ENCODE measurements at places on chromosomes 4 and X. TPM values are rescaled to one million over a fixed set of nuclear protein-coding genes. Genes with fewer than 3 reads are reported as not detected.

DNA sequence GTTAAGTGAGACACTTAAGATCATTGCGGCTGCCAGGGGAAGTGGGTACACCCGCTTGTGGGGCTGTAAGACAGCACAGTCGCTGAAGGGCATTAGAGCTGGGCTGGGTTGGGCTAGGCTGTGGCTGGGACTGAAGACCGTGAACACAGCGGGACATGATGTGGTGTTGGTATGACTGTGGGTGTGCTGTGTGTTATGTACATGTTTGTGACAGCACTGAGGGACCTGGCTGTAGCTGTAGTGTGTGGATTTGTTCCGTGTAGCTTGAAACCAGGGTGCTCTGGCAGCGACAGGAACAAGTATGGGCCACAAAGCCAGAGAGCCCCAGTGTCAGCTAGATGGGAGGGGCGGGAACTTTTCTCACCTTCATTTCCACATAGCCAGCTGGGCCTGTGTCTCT lies 82.1 kb downstream of the NHSL2 start:
- H3K36me3 ChIP-seq: no peaks in the 10 kb centered on the region
- H3K27ac ChIP-seq: no peak overlapping the region
- no peak for DNase-seq
- peaks cover 47% of the 10 kb centered on the region for H3K27me3 ChIP-seq
- no peaks in the 10 kb centered on the region for H3K4me1 ChIP-seq

DNA sequence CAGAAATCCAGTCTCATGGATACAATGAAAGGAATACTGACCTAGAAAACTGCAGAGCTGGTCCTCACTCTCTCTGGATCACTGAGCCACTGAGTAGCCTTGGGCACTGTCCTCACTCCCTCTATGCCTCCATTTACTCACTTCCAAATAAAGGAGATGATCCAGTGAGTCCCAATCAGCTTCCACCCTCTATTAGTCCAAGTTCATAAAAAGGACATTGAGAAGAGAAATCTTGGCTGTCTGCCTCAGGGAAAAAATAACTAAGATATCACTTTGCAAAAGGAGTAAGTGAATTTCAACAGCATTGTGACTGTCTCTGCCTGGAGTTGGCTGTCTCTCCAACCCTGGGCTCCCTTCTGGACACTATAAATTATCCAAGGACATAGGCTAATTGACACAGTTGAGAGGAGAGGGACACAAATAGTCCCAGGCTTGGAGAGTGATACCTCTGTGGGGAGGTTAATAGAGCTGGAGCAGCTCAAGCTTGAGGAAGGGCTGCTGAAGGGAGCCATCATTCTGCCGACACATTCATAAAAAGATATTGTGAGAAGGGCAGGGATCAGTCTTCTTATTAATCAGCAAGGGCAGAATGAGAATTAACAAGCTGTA lies 572.3 kb downstream of the RAB28 start:
- H3K36me3 ChIP-seq: no peaks in the 10 kb centered on the region
- H3K4me1 ChIP-seq: no peaks in the 10 kb centered on the region
- H3K4me3 ChIP-seq: no peak overlapping the region
- no peaks in the 10 kb centered on the region for H3K27me3 ChIP-seq
- DNase-seq: no peak

DNA sequence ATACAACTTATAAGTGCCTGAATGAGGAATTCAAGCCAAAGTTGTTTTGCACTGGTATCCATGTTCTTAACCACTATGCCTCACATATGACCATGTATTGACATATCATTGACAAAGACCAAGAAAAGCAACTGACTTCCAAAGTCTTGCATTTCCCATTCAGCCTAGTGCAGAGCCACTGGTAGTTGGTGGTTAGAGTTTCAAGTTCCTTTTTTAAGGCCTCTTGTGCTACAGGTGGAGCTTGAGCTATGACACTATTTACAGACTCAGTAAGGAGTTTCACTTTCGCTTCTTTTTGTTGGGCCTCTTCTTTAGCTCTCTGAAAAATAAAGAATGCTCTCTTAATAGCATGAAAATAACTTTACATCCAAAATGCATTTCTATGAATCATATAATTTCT lies 763.0 kb downstream of the DMD start:
- H3K4me3 ChIP-seq: no peak overlapping the region
- H3K36me3 ChIP-seq: no peaks in the 10 kb centered on the region
- no peaks in the 10 kb centered on the region for H3K4me1 ChIP-seq
- no peak for DNase-seq

GRCh38 chr4:10688022-10688421 lies 3.5 kb upstream of the CLNK start:
- no peaks in the 10 kb centered on the region for H3K27me3 ChIP-seq
- no peak overlapping the region for H3K27ac ChIP-seq
- no peak for DNase-seq
- H3K4me3 ChIP-seq: no peak overlapping the region

- H3K27me3 ChIP-seq: peaks cover 16% of the 10 kb centered on the region
- DNase-seq: no peak
- no peaks in the 10 kb centered on the region for H3K4me1 ChIP-seq
- no peak overlapping the region for H3K4me3 ChIP-seq
Observed at GRCh38 chrX:19063030-19063429, 59.2 kb downstream of the ADGRG2 start.

Gene SPANXB1
- total RNA-seq: not detected
